Stimulated activated CD8-positive, alpha-beta memory T cell treated with anti-CD3 and anti-CD28 coated beads, Interleukin-12 subunit alpha, Interleukin-12 subunit beta, amount 100 ng/mL, for 4 hours (primary cell): ENCODE measurements at places on chromosomes 2 and 18.

GRCh38 chr2:17591846-17592245 is 51.4 kb downstream of the VSNL1 start:
- no peak for DNase-seq

- DNase-seq: no peak
Measured at GRCh38 chr18:77366720-77367641, 117.3 kb downstream of the GALR1 start.

DNA sequence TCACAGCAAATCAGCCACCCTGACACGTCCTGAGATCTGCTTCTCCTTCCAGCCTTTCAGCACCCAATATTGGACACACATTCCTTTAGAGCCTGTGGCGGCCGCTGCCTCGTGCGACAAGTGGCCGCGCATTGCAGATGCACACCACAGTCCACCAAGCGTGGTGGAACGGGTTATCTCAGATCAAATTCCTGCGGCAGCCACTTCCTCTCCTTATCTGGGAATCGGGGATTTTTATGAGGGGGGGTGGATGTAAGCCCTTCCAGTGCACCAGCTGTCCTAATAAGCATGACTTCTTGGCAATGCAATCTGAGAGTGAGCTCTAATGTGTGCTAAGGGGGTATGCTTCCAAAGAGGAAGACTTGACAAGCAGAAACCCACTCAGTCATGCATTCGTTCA is 18.3 kb upstream of the BMP10 start:
- no peak for DNase-seq

- no peak for DNase-seq
Measured at GRCh38 chr2:12035956-12036639, 289.7 kb downstream of the LPIN1 start.

DNA sequence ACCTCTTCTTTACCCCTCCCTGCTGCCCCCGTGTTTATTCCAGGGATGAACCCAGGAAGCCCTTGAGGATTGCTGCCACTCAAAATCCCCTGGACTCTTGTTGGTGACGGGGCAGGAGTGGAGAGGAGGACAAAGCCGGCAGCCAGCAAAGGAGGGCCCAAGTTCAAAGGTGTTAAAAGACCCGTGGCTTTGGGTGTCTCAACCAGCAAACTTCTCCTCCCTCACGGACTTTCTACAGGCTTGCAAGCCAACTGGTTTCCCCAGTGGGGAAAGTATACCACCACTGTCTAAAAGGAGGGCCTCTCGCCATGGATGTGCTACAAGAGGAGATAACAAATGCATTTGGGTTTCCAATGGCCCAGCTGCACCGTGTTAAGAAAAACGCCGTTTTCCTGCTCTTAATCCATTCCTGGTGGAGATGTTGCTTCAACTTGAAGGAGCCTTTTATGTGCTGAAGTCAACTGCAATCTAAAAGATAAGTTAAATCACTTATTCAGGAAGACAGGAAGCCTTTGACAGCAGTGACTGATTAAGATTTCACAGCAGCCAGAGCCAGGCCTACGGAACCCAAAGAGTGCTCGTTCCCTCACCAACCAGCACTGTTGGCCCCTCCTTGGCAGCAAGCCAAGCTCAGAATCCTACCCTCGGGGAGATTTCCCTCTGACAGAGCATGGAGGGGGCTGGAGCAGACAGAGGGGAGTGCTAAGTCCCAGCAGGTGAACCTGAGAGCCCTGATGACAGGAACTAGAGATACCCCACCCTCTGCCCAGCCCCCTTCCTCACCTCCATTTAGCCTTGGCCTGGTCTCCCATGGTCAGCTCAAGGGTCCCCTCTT is 57.8 kb downstream of the ZBTB7C start:
- DNase-seq: no peak

DNA sequence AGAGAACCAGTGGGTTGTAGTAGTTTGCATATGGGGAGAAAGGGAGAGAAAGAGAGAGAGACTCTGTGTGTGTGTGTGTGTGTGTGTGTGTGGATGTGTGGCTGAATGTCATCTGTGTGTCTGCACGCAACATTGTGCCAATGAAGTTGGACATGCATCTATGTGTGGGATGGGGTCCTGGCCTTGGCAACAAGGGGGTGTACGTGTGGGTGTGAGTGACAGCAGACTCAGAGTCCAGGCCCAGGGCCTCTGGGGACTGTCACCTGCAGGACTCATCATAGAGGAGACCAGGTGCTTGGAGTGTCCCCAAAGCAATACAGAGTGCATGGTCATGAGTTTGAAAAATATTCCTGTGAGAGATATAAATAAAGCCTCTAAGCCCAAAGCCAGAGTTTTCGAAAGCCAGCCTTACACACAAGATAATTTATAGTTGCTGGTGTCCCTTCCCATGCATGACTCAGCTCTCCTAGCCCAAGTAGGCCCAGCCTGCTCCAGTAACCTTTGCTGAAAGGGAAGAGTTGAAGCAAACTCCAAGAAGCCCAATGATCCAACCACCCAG is 59.9 kb downstream of the TNP1 start:
- no peak for DNase-seq

- DNase-seq: no peak
Measured at GRCh38 chr2:241190291-241190981, 2.0 kb downstream of the ANO7 start.
